ENCODE measurements at places on chromosomes 16 and 17.

- no peak for DNase-seq
Measured at GRCh38 chr16:68263559-68264127, 683 bp upstream of the SLC7A6 start.

- no peak for DNase-seq
Measured at GRCh38 chr16:87207965-87208364, 109.2 kb downstream of the C16orf95 start.

DNA sequence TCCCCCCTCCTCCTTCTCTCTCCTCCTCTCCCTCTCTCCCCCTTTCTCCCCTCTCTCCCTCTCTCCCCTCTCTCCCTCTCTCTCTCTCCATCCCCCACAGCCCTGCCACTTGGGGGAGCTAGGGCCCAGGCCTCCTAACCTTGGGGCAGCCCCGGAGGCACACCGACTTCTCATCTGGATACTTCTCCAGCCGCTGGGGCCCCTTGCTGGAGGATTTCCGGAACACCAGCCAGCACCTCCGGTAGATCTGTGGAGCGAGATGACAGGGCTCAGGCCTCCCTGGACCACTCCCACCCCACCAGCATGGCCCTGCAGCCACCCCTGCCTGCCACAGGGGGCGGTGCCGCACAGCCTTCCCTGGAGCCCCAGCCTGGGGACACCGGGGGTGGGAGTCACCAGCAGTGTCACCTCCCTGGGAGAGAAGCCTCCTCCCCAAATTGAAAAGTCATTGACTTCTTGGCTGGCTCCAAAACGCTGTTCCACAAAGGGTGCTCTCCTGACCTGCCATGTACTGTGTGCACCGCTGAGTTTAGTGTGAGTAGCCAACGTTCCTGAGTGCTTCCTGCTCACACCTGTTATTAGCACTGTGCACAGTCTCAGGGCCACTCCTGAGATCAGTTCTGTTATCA is 10.5 kb downstream of the DOK4 start:
- DNase-seq: no peak

DNA sequence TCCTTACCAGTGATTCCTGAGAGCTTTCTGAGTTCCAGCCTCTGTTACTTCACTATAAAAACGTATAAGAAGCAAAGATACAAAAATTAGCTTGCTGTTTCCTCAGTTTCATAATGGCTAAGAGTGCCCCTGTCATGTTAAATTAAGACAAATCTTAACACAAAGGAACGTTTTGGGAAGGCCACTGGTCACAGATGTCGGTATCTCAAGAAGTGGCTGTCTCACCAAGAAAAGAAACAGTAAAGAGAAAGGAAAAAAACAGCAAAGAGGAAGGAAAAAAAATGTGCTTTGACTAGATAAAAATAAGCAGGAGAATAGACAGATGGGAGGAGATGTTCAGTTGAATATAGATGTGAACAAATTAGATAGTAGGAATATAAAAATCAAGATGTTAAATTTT is 94.8 kb upstream of the AKTIP start:
- DNase-seq: no peak

GRCh38 chr17:75753514-75754377 is 11.2 kb downstream of the GALK1 start:
- DNase-seq: no peak

DNA sequence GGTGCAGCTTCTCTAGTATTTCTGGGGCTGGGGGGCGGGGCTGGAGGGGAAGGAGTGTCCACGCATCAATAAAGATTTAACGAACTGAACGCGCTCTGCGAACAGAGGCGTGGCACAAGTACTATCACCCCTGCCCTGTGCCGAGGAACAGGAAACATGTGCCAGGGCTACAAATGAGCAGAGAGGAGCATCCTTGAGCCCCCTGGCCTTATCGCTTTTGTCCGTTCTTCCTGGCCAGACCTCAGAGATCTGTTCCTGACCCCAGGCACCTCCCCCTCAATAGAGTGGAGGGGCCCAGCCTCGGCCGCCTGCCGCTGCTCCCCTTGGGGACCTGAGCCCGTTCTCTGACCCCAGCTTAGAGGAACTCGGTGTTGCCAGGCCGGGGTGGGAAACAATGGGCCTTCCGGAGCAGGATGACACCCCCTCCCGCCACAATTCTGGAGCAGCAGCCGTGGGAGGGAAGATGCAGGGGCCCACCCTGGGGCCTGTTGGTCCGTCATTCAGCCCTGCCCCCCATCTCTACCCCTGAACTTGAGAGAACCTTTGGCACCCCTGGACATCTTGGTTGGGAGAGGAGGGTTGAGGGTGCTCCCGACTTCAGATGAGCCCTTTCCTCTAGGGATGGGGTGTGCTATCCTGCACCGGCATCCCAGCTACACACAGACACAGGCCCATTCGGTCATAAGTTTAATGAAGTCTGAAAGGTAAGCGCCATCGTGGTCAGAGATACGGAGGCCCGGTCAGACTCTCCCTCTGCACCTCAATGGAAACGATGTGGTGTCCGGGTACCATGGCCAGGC is 1.1 kb downstream of the NAA38 start:
- no peak for DNase-seq

DNA sequence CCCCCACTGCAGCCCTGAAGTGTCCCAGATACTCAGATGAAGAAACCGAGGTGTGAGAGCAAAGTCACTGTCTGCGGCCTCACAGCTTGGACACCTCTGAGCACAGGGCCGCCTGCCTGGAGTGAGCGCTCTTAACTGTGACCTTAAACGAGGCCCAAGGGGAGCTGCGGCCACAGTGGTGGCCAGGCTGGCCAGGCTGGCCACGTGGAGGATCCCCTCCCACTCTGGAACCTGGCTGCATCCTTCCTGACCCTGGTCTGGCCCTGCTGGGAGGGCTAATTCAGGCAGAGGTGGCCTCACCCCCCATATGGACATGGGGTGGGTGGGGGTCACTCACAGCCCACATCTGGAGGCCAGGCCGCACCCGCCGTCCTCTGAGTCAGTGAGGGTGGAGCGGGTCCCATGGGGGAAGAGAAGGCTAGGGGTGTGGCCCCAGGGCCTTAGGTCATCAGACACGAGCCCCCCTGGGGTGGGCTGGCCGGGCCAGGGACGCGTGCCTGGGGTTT is 6.6 kb downstream of the VASN start:
- DNase-seq: no peak

DNA sequence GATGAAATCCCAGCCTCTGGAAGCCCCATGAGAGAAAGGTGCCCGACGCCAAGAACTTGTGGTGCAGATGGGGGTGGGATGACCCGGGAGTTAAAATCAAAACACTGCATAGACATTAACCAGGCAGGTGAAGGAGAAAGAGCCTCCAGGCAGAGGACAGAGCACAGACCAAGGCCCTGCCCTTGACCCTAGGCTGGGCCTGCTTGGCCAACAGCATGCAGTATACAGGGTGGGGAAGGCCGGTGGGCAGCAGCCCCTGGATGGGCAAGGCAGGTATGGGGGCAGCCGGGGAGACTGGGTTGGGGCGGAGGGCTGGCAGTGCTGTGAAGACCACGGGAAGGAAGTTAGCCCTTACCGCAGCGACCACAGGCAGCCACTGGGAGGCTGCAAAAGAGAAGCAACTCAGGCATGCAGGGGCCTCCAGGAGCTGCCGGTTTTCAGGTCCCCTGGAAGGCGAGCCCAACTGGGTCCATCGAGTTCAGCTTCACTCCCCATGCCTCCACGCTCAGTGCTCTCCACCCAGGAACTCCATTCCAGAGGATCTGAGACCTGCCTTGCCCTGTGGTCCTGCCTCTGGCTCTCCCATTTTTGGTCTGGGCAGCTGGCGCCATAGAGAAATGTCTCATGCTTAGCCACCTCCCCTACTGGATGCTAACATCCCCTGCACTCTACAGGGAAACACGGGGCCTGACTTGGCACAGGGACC is 81.2 kb downstream of the C16orf95 start:
- no peak for DNase-seq

- DNase-seq: no peak
Measured at GRCh38 chr16:85466304-85466700, 146.8 kb upstream of the GSE1 start.

DNA sequence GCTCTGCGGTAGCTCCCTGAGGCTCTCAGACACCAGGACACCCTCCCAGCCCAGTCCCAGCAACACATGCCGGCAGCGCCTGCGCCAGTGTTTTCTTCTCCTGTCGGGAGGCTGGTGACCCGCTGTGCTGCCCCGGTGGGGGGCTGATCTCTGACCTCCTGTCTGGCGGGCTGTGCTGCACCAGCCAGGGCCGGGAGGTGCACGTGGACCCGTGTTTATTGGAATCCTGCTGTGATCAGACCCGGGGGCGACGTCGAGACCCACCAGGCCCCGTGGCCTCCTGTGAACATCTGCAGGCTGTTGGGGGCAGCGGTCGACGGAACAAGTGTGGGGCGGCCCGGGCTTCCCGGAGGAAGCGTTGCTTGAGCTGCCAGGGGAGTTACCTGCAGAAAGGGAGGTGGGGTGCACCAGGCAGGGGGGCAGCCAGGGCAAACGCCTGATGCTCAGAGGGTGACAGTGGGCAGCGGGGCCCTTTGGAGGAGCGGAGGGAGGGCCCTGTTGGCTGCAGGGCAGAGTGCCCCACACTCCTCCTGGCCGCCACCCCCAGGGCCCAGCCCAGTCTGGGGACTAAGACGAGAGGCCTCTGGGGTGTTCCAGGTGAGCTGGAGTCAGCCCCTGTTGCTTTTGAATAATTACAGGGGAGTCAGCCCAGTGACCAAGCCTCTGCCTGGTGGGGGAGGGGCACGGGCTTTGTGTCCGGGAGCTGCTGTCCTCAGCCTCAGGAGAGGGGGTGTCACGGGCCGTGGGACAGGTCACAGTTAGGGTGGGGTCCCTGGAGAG is 2.3 kb upstream of the SSTR5 start:
- DNase-seq: no peak

DNA sequence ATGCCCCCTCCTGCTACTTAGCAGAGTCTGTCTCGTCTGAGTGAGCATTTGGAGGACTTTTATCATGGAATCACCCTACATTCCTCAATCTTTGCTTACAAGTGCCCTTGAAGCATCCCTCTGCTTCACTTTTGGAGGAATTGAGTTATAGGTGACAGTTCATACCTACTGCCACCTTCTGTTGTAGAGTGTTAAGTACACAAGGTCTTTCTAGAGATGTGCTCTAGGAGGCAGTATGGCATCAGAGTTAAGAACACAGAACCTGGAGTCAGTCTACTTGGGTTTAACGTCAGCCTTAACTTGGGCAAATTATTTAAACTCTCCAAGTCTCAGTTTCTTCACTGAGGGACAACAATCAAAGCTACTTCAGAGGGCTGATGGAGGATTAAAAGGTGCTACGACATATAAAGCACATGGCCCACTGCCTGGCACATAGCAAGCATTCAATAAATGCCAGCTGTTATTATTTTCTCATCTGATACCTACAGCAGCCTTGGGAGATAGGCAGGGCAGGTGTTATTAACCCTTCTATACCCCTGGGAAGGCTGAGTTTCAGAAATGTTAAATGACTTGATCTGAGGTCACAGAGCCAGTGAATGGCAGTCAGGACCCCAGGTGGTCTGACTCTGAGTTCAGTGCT is 62.2 kb downstream of the UTP18 start:
- DNase-seq: no peak

DNA sequence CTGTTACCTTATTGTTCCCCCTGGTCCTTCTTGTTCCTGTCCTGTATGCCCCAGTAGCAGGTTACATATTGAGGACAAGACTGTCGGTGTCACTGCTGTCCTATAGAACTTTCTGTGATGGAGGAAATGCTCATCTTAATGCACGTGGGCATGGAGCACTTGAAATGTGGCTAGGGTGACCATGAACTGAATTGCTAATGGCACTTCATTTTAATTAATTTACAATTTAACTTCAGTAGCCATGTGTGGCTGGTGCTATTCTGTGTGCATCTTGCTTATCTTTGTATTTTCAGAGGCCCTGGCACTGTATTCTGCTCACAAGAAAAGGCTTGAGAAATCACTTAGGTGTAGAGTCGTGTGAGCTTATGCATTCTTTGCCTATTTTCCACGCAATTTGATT is 125.2 kb downstream of the MSI2 start:
- no peak for DNase-seq

- DNase-seq: no peak
Measured at GRCh38 chr16:60748366-60748765, 1287.9 kb downstream of the CDH8 start.

GRCh38 chr16:66605177-66605978 is 874 bp downstream of the CMTM3 start:
- no peak for DNase-seq

DNA sequence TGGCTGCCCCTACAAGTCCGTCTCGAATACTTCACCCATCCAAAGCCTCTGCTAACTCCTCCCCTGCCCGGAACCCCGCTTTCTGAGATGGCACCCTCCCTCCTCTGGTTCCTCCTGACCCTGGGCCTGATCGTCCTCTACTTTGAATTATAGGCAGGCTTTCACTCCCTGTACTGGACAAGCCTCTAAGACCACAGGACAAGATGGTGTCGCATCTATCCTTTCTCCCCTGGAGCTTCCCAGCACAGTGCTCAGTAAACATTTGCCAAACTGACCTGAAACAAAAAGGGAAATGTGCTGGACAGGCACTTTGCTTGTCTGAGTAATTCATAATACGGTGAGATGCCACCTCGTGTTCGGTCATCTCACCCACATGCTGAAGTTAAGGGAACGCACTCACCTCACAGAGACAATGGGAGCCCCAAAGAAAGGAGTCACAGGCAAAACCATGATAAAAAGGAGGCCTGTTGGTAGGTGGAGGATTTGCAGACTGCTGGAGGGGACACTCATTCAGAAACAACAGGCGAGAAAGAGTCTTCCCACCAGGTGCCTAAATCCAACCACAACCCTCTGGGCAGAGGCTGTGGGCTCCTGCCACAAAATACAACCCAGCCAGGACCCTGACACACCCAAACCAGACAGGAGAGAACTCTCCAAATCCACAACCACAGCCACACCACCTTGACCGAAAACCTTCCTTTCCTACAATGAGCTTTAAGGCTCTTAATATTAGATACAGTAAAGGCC is 28.2 kb downstream of the SNN start:
- DNase-seq: no peak

DNA sequence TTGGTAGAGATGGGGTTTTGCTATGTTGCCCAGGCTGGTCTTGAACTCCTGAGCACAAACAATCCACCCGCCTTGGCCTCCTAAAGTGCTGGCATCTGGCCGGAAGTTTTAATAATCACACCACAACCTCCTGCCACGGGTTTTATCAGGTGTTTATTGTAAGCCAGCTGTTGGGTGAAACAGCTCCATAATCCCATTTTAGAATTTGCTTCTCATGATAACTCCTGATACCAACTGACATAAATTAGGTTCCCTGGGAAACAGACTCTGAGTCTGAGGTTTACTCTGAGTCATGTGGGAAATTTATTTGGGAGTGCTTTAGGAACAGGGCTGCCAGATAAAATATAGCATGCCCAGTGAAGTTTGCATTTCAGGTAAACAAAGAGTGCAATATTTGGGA is 122.6 kb upstream of the MED13 start:
- DNase-seq: no peak
